ENCODE measurements at places on chromosomes 1 and 21.

DNA sequence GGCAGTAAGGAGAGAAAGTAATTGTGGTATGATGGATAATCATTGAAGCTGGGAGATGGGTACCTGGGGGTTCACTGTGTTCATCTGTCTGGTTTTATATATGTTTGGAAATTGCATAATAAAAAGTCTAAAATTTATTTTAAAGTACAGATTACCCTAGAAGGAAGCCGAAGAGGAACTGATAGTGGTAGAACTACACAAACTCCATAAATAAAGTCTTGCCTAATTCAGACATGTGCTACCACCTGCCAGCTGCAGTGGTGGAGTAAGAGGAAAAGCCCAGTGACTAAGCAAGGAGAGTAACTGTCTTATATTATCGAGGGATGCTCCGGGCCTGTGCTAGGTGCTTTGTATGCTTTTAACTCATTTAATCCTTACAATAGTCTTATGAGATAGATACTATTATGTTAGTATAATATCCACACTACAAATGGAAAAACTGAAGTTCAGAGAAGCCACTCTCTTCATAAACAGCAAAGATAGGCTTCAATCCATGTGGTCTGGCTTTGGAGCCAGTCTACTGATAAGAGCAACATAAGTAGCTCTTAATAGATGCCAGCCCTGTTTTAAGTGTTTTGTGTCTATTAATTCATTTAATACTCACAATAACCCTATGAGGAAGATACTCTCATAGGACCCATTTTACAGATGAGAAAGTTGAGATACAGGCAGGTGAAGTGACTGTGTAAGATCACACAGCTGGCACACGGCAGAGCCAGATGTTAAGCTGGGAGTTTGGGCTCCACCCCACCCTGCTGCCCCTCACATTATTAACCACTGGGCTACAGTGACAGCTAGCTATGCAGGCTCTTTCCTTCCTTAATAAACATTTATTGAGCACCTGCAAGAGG is 56.8 kb upstream of the HNRNPU start:
- no peak for DNase-seq

GRCh38 chr1:43973981-43974442 is 748 bp upstream of the ATP6V0B start:
- DNase-seq = no peak

GRCh38 chr1:100494393-100495084 is 43.4 kb upstream of the GPR88 start:
- DNase-seq = no peak

GRCh38 chr1:90387805-90388204 is 329.3 kb downstream of the BARHL2 start:
- no peak for DNase-seq

GRCh38 chr1:226994586-226995364 is 54.7 kb downstream of the COQ8A start:
- DNase-seq = no peak

- no peak for DNase-seq
Observed at GRCh38 chr21:15604413-15604812, 125.4 kb upstream of the USP25 start.

DNA sequence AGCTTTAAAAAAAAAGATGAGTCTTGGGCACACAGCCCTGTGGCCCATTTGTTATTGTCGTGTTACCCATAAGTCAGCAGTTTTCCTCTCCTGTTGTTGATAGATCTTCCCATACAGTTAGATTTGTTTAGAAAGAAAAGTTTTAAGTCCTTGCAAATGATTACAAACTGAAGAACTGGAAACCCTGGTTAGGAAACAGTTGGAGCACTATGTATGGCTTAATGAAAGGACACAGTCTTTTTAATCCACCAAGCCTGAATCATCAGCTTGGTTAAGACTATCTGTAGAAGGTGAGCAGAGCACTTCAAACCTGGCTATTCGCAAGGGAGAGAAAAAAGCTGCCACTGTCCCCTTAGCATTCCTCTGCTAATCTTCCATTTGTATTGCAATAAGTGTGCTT is 241.0 kb downstream of the DISC1 start:
- DNase-seq = no peak

DNA sequence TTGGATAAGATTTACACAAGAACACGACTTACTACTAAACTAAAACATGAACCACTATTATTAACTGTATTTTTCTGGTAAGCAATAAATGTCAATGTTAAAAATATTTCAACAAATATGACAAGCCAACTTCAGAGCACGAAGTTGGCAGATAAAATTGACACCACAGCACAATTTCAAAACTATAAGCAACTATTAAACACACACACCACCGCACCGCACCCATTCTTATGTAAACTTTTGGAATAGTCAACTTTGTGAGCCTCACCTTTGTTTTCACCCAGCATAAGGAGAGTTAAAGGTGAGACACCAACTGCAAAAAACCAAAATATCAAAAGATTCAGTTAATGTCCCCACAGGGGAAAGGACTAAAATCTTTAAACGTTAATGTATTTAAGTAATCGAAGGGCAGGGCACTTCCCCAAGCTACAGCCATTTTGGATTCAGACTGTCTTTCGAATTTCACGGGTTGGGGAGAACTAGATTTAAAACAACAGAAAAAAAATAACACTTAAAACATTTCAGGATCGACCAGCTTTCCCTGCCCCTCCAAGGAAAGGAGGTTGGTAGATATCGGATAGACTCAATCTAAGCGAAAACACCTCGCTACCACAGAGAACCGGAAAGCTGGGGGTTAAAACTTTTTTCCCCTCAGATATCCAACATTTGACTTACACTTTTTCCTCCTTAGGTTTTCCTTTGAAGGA is 872 bp downstream of the GPBP1L1 start:
- DNase-seq = no peak

- DNase-seq = no peak
Observed at GRCh38 chr1:12258272-12258671, 28.4 kb downstream of the VPS13D start.
